ENCODE measurements at places on chromosomes 2 and 18.

DNA sequence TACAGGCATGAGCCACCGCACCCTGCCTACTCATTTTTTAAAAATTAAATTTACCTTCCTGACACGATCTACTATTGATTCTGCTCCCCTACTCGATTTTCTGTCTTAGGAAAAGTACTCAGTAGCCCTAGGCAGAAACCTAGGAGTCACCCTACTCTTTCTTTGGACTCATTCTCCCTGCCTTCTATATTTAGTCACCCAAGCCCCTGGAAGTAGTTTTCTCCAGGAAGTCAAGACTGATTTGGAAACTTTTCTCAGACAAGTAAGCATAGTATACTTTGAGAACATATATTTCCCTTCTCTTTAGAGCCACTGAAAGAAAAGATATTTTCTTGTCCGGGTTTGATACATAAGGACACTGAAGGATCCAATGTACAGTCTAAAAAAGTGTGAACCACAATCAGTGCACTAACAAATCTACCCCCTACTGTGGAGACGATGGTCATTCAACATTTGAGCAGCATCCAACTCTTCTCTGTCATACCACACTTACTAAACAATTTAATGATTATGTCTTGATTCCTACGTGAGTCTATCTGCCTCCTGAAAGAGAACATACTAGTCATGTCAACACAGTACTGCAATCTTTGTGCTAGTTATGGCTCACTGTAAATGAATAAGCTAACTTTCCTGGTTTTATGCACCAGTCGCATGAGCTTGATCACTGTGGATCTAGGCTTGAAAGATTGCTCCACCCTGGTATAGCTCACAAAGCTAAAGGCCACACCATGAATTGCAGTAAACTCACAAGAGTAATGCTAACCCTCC, 19.8 kb downstream of the YWHAQ start:
- DNase-seq, result no peak

DNA sequence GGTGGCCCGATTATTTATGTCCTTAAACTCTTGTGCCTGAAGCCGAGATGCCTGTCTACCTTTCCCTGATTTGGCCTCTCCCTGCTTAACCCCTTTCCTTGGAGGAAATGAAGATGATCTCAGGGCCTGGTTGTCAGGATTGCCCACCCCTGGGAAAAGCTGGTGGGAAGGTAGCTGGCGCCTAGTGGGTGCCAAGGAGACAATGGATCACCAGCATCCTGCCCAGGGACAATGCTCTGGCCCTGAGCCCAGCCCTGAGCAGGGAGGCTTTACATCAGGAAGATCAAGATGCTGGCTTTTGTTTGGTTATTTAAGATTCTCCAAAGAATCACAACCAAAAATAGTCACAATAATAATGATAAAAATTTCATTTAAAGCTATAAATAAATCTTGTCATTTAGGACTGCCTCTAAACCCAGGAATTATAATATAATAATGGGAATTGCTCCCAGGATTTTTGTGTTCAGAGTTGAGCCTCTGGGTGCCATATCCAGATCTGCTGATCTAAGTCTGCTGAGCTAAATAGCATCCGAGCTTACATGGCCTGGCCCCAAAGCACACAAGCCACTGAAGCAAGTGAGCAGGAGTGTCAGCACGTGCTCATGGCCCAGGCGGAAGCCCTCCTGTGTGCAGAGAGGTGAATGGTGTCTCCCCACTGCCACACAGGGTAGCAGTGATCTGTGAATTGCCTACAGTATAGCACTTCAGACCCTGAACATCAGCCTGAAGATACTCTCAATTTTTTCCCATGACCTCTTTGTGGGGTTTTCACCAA, 57.8 kb upstream of the MAP3K20 start:
- DNase-seq, result no peak

- no peak for DNase-seq
Observed at GRCh38 chr2:136131484-136131960, 13.6 kb upstream of the CXCR4 start.

DNA sequence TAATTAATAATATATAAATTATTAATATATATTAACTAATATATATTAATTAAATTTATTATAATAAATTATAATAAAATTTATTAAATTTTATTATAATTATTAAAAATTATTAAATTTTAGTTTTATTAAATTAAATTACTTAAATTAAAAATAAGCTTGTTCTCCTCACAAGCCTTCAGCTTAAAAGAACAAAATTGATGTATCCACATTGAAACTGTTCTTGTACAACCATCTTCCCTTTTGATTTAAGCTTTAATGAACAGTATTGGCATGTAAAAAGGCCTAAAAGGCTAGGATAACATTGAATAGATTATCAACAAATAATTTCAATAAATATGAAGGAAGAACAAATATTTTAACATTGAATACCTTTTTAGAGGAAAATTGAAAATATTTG, 62.4 kb upstream of the XIRP2 start:
- DNase-seq, result no peak

DNA sequence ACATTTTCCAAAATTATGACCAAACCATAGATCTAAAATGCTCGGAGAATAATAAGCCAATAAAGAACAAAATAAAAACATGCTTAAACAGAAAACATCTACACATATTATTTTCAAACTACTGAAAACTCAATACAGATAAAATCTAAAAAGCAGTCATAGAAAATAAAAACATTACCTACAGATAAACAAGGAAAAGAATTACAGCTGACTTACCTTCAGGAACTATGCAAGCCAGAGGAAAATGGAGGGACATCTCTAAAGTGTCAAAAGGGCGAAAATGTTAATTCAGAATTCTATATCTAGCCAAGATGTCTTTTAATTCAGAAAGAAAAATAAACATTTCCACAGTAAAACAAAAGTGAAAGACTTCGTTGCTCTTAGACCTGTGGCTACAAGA, 112.9 kb upstream of the GYPC start:
- no peak for DNase-seq

DNA sequence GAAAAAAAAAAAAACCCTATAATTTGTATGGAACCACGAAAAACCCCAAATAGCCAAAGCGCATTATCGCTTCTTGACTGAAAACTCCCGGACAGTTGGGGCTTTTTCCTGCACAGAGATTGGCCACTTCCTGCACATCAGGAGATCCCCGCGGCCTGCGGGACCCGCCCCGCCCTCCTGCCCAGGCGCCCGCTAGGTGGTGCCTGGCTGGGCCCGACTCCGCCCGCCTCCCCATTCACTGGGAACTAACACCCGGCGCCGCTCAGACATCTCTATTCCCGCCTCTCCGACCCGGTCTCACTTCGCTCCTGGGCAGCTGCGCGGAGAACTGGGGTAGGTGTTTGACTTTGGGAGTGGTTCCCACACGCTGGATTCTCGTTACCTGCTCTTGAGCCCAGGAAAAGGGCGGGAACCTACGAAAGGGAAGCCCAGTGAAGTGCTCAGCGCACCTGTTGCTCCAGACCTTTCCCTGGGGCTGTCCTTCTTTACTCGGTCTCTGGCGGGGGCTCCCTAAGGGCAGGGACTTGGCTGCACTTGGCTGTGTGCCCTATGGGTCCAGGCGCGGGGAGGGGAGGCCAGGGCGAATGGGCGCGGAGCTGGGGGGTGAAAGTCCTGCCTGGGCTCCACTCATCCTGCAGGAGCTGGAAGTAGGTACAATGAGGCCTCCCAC, at the start of gene HMSD:
Gene HMSD (plus strand): TSS at position 234 of the 670 bp plus-strand sequence. CDS start 4,155 bp downstream, outside the sequence.
- no peak for DNase-seq

- DNase-seq, result no peak
Observed at GRCh38 chr18:7094427-7094826, 23.2 kb downstream of the LAMA1 start.

DNA sequence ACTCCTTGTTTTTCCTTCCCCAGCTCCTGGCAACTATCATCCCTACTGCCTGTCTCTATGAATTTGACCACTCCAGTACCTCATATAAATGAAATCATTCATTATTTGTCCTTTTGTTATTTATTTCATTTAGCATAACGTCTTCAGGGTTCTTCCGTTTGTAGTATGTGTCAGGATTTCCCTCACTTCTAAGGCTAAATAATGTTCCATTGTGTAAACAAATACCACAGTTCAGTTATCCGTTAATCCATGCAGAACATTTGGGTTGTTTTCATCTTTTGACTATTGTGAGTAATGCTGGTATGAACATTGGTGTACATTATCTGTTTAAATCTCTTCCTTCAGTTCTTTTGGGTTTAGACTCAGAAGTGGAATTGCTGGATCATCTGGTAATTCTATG, 18.8 kb downstream of the DYNC2LI1 start:
- no peak for DNase-seq

GRCh38 chr2:113877711-113878598, 11.9 kb upstream of the ACTR3 start:
- no peak for DNase-seq

DNA sequence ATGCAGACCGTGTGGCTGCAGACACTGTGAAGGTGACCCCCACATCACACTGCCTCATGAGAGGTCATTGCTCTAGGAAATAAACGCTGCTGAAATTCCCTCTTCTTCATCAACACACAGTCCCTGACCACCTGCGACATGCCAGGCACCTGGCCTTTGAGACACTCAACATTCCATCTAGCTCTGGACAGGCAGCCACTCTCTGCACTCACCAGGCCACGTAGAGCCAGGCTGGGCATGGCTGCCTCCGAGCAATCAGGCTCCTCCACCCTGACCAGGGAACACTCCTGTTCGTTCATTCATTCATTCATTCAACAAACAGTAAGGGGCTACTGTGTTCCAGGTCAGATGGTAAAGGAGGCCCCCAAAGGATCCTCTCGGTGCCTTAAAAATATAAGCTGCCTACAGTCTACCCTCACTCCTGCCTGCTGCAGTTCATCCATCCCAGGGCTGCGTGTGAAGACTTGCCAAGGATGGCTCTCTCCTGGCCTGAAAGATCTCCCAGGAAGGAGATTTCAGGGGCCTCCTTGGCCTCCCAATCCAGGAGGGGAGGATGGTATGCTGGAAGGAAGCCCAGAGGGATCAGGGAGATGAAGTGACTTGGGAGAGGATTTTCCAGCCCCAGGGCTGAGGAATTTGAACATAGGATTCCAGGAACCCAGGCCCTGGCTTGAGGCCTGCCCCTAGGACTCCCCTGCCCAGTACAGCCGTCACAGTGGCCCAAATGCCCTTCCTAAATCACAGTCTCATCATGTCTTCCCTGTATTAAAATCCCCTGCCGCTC, 66.7 kb downstream of the TNS1 start:
- DNase-seq, result no peak

GRCh38 chr2:165533331-165533730, 63.8 kb downstream of the CSRNP3 start:
- no peak for DNase-seq

DNA sequence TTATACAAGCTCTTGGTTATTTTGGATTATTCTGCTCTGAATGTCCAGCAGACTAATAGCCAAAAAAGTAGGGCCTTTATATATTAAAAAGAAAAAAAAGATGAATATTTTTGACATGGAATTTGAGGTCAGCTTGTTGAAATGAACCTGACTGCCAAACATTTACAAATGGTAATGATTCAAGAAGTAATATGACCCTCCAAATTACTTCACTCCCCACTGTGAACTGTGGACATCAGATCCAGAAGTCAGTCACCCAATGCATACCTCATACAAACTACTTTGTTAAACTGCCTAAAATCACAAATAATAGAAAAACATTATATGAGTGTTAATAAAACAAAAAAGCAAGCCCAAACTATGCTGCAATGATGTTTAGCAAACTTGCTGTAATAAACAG, 10.0 kb downstream of the EPG5 start:
- no peak for DNase-seq

GRCh38 chr2:112831513-112831845, 5.1 kb downstream of the IL1B start:
- DNase-seq, result no peak

GRCh38 chr2:25760297-25760696, 86.9 kb upstream of the DTNB start:
- no peak for DNase-seq

DNA sequence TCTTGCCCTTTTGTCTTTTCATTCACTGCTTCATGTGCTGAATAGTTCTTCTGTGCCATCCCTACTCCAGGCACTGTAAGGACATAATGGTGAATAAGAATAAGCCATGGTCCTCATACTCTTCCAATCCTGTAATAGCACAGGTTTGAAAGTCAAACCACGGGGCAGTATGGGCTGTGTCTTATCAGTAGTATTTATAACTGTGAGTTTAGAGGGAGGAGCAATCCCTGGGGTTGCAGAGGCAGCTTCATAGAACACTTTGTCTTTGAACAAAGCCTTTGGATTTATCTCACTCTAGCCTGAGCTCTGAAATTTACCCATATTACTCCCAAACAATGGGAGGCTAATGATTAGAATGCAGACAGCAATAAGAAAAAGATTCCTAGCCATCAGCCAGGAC, 30.2 kb upstream of the ALK start:
- DNase-seq, result no peak

GRCh38 chr2:46510598-46511177, 31.3 kb downstream of the TMEM247 start:
- no peak for DNase-seq

DNA sequence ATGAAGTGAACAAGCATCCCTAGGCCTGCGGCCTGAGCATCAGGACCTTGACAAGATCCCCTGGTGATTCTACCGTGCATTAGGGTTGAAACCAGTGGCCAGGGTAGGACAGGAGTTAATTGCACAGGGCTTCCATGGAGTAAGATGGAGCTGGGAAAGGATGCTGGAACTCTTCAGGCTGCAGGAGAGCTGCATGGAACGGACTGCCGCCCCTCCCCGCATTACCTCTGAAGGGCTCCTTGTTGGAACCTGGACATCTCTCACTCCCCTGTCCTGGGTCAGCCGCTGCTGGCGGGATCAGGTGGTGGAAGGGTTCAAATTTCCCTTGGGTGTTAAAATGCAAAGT, 156.6 kb upstream of the ID2 start:
- no peak for DNase-seq

GRCh38 chr2:242098034-242098433, 228.5 kb downstream of the RTP5 start:
- DNase-seq, result no peak

- no peak for DNase-seq
Observed at GRCh38 chr18:60235164-60235563, 137.4 kb downstream of the MC4R start.

GRCh38 chr2:53334610-53335009, 433.0 kb upstream of the CHAC2 start:
- DNase-seq, result no peak

GRCh38 chr2:175004730-175004979, 526 bp downstream of the CHN1 start:
- no peak for DNase-seq

GRCh38 chr2:5538772-5539171, 153.4 kb upstream of the SOX11 start:
- no peak for DNase-seq

GRCh38 chr2:197235711-197236110, 74.9 kb downstream of the ANKRD44 start:
- DNase-seq, result no peak

GRCh38 chr2:170917219-170917913, 11.7 kb upstream of the GORASP2 start:
- DNase-seq, result no peak

GRCh38 chr2:163407296-163407695, 328.5 kb downstream of the FIGN start:
- no peak for DNase-seq

Measured in right renal pelvis (tissue), 4 donors.